Stimulated activated CD4-positive, alpha-beta T cell treated with anti-CD3 and anti-CD28 coated beads, Interleukin-1b, Interleukin-23, amount 100 ng/mL, for 24 hours (primary cell): ENCODE measurements at places on chromosomes 7 and 10.

GRCh38 chr7:53110425-53110824, 75.0 kb downstream of the POM121L12 start:
- DNase-seq = no peak

DNA sequence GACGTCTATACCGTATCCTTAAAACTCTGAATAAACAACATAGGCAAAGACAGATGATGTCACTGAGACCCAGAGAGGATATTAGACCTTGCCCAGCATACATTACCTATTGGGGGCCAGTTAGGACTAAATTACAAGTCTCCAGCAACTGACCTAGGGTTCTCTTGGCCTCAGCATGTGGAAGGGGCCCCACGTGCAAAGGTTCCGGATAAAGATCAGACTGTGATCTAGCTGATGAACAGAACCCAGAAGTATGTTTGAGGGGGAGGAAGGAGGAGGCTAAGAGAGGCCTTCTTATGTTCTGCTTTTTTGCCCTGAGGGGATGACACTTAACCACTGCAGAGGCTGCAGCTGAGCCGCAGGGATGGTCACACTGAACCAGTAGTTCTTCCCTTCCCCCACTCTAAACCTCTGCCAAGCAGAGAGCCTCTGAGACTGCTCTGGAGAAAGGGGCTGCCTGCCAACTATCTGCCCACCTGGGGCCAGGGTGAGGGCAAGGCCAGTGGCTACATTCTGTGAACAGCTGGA, 24.0 kb upstream of the KMT2C start:
- DNase-seq = no peak

- no peak for DNase-seq
These were observed 27.3 kb downstream of the AGAP3 start for GRCh38 chr7:151113344-151114150.

DNA sequence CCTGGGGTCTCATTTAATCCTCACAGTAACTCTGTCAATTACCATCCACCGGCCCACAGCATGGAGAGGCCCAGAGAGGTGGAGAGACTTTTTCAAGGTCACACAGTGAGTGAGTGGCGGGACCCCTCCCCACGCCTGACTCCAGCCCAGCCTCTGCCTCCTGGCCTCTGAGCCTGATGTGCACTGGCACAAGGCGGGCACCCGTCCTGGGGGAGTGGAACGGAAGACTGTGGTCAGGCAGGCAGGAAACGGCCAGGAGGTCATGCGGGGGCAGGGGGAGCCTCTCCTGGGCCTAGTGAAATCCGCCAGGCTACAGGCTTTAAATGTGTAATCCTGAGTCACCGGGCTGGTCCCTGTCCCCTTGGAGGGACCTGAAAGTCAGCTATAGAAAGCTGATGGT, 32.2 kb downstream of the ZCCHC24 start:
- no peak for DNase-seq

GRCh38 chr7:137017221-137017620, 148.8 kb downstream of the CHRM2 start:
- no peak for DNase-seq

- DNase-seq = no peak
These were observed 742.3 kb downstream of the TYW1 start for GRCh38 chr7:67738958-67739357.

DNA sequence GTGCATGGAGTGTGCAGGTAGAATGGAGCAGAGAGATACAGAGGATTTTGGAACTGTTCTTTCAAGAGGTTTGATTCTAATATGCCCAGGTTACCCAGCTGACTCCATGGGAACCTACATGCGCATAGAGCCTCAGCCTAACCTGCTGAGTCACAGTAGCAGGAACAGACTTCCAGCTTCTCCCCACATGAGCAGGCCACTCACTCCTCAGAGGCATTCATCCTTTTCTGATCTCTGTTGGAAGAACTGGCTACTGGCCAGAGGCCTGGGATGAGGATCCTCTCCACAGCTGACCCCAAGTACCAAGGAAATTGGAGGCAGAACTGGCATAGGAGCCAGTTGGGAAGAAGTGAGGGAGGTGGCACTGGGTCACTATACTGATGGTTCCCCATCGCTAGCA, 17.9 kb upstream of the CCSER2 start:
- DNase-seq = no peak

GRCh38 chr10:130558746-130559546, 422.8 kb downstream of the GLRX3 start:
- no peak for DNase-seq
